ENCODE measurements at places on chromosomes 16 and 17.

- no peak for DNase-seq
Measured at GRCh38 chr16:59905131-59905530, 1171.0 kb upstream of the GOT2 start.

- no peak for DNase-seq
Measured at GRCh38 chr16:50737420-50737959, 4.4 kb upstream of the CYLD start.

GRCh38 chr16:84331998-84332780 lies 36.1 kb upstream of the ATP2C2 start:
- DNase-seq = no peak

DNA sequence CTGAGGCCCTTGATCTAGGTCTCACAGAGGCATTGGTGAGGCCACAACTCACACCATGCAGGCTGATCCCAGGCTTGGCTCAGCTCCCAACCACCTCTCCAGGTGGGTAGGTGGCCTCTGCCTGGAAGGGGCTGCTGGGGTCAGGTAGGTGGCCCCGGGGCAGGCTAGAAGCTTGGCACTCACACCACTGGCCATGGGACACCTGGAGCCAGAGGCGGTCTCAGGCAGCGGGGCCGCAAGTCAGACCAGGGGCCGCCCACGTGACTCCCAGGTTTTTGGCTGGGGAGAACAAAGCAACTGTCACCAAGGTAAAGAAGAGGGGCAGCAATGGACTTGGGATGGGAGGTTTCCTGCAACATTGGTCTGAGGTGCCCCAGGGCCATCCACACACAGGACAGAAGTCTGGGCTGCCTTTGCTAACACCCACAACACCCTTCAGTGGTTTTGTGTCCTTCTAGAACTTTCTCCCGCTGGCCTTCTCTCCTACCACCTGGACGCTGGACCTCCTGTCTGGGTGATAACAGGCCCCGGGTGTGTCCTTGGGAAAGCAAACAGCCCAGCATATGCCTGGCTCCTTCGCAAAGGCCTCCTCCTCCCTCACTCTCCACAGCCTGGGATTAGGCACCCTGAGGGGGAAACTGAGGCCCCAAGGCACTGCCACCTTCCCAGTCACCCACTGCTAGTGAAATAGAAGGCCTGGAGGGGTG lies 16.4 kb downstream of the C16orf74 start:
- DNase-seq = no peak

- no peak for DNase-seq
Measured at GRCh38 chr16:72549878-72550277, 377.9 kb upstream of the PMFBP1 start.

GRCh38 chr17:16872351-16873173 lies 99.4 kb downstream of the TNFRSF13B start:
- DNase-seq = no peak

Data from gastrocnemius medialis (tissue), 4 donors.